ENCODE measurements at places on chromosomes 6 and 20. TPM values are rescaled to one million over a fixed set of nuclear protein-coding genes. Genes with fewer than 3 reads are reported as not detected.

ALDH8A1 gene
- 1.6 TPM for total RNA-seq

TFAP2A gene
- 0.20 TPM for total RNA-seq

PRICKLE4 gene
- total RNA-seq: 15.5 TPM

TNFRSF6B gene
- total RNA-seq: 61.2 TPM

DNA sequence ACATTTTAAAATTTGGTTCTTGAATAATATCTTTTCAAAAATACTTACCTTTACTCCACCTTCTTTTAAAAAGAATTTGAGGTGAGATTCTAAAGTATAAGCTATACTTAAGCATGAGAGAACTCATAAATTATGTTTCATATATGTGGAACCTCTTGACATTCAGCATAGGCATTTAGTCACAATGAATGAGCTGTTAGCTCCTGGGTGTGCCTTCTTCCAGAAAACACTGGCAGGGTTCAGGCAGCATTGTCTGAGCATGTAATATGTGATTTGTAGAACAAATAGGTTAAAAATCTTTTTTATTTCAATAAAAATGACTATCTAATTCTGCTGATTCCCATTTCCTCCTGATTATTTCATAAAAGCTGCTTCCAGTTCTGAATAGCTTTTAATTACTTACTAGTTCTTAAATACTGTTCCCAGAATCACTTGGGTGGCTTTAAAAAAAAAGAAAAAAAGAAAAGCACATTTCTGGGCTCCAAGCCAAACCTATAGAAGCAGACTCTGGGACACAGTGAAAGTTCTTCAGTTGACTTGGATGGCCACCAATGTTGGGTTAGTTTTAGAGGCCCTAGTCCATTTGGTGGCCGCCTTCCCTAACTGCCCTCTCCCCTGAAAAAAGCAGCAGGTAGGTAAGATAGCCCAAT, 20.2 kb downstream of the RNF8 start:
- H3K4me1 ChIP-seq: no peaks in the 10 kb centered on the region
- H3K27ac ChIP-seq: no peak overlapping the region
- peaks cover 60% of the 10 kb centered on the region for H3K36me3 ChIP-seq
- no peak for DNase-seq
- H3K4me3 ChIP-seq: no peak overlapping the region

- H3K27ac ChIP-seq: no peak overlapping the region
- H3K36me3 ChIP-seq: no peaks in the 10 kb centered on the region
- no peaks in the 10 kb centered on the region for H3K4me1 ChIP-seq
- no peak for DNase-seq
Measured at GRCh38 chr20:64090165-64090564, 6.0 kb upstream of the LKAAEAR1 start.

- no peaks in the 10 kb centered on the region for H3K27me3 ChIP-seq
- H3K36me3 ChIP-seq: no peaks in the 10 kb centered on the region
- H3K4me1 ChIP-seq: peaks cover 4% of the 10 kb centered on the region
- DNase-seq: no peak
Measured at GRCh38 chr6:151380848-151381205, 10.5 kb downstream of the ZBTB2 start.

DNA sequence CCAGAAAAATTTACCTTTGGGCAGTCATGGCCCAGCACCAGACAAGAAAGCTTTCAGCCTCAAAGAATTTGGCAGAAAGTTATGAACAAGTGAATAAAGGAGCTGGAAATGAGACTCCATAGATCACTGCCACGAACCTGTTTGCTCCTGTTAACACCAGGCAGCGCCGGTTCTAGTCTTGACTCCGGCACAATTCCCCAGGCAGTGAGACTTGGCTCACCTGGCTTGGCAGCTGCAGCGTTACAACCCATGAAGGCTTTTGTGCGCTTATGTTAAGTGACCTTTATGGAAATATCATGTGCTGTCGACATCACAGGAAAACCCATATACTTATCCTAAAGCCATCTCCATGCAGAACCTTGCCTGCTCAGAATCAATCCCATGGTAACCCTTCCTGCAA, 22.2 kb upstream of the FOXC1 start:
- H3K27ac ChIP-seq: no peak overlapping the region
- DNase-seq: no peak
- H3K4me3 ChIP-seq: no peak overlapping the region
- no peaks in the 10 kb centered on the region for H3K4me1 ChIP-seq
- H3K27me3 ChIP-seq: no peaks in the 10 kb centered on the region

DNA sequence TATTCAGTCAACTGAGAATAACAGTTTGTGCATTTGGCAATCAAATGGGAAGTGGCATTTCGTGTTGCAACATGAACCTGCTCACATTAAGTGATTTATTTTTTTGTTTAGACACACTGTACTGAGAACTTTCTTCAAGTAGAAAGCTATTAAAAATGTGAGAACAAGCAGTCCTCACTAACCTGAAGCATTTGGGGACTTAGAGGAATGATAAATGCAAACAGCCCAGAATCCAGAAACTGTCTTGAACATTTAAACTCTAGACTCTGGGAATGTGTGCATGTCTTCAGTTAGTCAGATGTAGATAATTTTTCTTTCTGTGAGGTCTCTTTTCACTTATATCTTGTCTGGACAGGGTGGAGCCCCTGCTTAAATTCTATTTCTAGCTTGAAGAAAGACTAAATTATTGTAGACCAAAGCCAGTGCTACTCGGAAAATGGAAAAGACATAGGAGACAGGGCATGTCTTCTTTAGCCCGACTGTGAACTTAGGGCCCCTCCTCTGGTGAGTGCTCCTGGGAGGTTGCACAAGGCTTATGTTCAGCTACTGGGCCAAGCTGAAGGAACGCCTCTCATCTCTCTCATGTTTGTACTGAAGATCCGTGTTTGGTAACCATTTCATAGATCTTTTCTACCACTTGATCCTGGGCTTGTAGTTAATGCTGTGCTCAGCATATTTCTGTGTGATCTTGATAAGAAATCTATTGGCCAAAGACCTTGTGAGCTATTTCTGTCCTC, 70.1 kb downstream of the SLX4IP start:
- DNase-seq: peak; percentile 70
- no peaks in the 10 kb centered on the region for H3K36me3 ChIP-seq
- peak overlapping the region; percentile 51 for H3K27ac ChIP-seq

DNA sequence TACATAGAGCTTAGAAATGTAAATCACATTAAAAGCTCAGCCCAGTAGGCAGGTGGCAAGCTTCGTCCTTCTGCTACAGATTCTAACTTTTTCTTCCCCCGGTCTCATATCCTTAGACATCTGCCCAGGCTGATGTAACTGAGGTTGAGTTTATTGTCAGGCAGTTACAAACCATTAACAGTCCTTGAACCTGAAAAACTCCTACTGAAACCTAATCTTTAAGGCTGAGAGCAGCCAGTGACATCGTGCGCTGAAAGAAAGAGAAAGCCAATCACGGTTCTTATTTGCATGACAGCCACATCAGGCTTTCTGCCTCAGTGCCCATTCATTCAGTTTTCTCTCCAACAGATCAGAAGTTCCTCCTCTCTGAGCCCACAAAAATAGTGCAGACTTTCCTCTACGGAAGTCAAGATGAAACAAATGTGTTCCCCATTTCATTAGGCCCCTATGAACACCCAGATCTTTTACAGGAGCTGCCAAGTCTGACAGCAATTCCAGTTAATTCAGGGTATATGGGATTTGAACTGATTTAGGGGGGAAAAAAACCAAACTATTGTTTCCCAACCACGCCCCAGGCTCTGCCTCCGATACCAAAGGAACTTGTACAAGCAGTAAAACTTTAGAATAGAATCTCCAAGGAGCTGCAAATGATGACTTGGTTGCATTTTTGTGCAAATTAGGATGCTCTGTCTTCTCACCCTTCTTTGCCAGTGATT, at the start of gene NHSL1:
NHSL1 (minus strand) TSS at position 192 of the 716 bp plus-strand sequence. CDS start 204 bp downstream, outside the sequence.
- no peak for DNase-seq
- no peaks in the 10 kb centered on the region for H3K36me3 ChIP-seq
- peak within 1 kb of the TSS; percentile 17 for H3K4me3 ChIP-seq
- no peak within 1 kb of the TSS for H3K27ac ChIP-seq
- H3K27me3 ChIP-seq: no peaks in the 10 kb centered on the region

- DNase-seq: no peak
- H3K27ac ChIP-seq: peak overlapping the region; percentile 65
- no peak overlapping the region for H3K4me3 ChIP-seq
- peaks cover 33% of the 10 kb centered on the region for H3K4me1 ChIP-seq
- no peaks in the 10 kb centered on the region for H3K36me3 ChIP-seq
Measured at GRCh38 chr20:49630396-49630951, 62.5 kb upstream of the PTGIS start.

DNA sequence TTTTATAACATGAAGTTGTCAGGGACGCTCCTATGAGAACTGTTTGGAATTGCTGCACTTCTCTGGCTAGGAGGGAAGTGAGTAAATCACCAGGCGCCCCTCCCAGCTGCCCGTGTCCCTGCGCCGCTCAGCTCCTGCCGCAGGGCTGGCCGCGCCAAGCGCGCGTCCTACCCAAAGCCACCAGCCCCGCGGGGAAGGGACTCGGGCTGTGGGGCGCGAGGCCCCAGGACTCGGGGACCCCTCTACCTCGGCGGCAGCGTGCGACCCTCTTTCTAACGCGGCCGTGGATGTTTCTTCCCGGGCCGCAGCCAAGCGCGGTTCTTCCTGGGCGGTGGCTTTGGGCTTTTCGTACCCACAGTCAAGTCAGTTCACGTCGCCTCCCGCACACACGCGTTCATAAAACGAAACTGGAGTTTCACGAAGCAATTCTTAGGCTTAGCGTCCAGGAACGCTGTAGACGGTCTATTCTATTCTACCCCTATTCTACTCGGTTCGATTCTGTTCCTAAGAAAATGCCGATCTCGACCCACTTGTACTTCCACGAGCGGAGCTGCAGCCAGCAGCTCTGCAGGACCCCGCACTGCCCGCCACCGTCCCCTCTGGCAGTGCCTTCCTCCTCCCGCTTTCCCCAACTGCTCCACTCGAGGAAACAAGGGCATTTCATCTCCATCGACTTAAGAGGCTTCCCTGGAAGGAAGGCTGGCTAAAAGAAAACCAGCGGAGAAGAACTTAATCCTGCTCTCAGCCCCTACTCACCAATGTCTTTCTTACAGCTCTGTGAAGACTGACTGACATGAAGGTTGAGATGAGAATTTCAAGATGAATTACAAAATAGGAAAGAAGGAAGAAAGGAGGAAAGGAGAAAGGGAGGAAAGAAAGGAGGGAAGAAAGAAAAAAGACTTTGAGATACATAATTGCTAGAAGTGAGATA, 15.4 kb downstream of the FOXC1 start:
- peaks cover 90% of the 10 kb centered on the region for H3K27me3 ChIP-seq
- no peaks in the 10 kb centered on the region for H3K4me1 ChIP-seq
- peak overlapping the region; percentile 77 for H3K27ac ChIP-seq
- no peaks in the 10 kb centered on the region for H3K36me3 ChIP-seq

DNA sequence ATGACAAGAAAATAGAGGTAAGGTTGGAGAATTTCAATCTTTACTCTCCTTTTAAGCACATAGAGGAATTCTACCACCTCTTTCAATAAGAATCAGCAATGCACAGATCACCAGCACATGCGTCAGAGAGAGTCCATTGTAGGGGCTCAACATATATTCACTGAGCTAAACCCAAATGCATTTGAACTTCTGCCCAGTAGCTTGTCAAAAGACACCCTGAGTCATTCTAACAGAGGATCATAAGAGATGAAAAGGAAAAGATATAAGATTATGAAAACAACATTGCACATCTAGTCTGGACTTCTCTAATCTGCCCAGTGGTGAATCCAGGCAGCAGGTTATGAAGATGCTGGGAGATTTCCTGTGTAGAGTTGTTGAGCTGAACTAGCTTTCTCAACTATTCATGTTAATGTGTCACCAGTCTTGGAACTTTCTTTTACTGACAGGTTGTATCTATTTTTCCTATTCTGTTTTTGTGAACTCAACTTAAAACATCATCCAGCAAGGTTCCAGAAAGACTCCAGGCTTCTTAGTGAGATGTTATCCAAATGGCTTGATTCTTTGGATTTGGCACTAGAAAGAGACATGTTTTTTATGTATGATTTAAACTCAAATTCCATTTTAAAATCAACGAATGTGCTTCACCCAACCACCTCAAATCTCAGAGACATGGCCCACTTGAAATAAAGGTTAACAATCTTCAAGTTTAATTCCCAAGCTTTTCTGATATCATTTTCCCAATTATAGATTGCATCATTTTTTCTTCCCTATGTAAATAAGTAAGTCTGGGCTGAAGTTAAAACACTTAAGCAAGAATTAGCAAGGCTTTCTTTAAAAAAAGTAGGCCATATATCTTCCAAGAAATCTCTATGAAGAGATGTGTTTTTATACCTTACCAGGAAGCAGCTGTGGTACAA, 89.3 kb downstream of the TSHZ2 start:
- DNase-seq: no peak
- no peak overlapping the region for H3K27ac ChIP-seq
- H3K36me3 ChIP-seq: no peaks in the 10 kb centered on the region
- H3K4me3 ChIP-seq: no peak overlapping the region

DNA sequence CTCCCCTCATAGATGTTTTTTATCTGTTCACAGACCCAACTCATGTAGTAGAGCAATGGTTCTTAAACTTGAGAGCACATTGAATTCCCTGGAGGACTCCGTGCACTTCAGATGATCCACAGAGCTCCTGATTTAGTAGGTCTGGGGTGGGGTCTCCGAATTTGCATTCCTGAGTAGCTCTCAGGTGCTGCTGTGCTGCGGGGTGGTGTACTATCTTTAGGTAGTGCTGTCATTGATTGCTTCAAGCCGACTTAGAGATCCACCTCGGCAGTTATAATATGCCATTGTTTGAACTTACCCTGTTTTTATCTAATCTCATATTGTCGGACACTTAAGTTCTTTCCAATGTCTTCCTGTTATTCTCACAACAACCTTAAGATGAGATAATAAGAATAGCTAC, 45.0 kb downstream of the BMP2 start:
- H3K36me3 ChIP-seq: no peaks in the 10 kb centered on the region
- no peaks in the 10 kb centered on the region for H3K4me1 ChIP-seq
- peaks cover 9% of the 10 kb centered on the region for H3K27me3 ChIP-seq
- DNase-seq: no peak
- no peak overlapping the region for H3K27ac ChIP-seq
- H3K4me3 ChIP-seq: no peak overlapping the region

DNA sequence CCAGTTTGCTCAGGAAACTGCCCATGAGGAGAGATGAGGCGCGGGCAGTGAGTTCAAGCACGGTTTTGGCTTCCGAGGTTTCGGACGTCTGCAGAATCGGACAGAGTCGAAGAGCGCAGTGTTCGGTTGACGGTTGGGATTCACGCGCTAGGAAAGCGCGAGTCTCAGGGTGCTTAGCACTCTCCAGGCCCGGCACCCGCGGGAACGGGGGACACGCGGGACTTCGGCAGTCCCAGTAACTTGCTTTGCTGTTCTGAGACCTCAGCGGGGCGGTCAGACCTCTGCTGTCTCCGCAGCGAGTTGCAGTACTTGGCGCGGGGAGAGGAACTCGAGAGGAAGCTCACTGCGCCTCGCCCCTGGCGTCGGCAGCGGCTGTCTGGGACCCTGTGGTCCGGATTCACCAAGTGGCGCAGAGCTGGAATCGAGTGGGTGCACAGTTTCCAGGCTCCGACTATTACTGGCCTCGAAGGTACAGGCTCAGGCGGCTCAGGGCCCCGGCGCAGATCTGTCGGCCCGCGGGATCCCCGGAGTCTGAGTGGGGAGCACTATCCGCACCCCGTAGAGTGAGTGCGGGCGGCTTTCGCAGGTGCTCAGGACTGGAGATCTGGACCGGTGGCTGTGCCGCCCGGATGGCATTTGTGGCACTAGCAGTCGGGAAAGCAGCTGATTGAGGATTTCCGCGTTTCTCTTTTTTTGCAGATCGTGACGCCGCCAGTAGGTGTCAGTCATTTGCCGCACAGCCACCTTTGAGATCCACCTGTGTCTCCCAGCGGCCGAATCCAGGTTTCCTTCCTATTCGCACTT, at the start of gene POM121L2:
POM121L2 (minus strand) TSS at position 128 of the 804 bp plus-strand sequence; CDS start at position 25, 103 bp downstream.
- H3K4me1 ChIP-seq: no peaks in the 10 kb centered on the region
- H3K36me3 ChIP-seq: no peaks in the 10 kb centered on the region
- H3K27me3 ChIP-seq: no peaks in the 10 kb centered on the region
- no peak for DNase-seq
